Liver (tissue), 10 donors: ENCODE measurements at places on chromosomes 6 and 20.

DNA sequence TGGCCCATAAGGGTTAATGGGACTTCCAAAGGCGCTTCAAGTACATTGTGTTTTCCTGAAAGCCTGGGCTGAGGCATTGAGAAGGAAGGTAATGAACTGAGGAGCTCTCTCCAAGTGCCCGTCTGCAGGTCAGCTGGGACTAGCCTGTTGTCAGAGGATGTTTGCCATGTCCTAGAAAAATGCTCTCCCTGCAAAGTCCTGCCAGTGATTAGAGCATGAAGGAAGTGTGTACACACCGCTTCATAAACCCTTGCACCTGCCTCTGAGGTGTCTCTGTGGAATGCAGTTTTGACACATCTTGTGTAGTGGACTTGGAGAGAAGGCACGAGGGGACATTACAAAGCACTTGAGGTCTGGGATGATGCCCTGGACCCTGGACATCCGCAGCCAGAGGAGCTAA lies 506.7 kb downstream of the KIF16B start:
- no peak for DNase-seq

GRCh38 chr20:18405826-18406225 lies 61.0 kb downstream of the DZANK1 start:
- DNase-seq: no peak

DNA sequence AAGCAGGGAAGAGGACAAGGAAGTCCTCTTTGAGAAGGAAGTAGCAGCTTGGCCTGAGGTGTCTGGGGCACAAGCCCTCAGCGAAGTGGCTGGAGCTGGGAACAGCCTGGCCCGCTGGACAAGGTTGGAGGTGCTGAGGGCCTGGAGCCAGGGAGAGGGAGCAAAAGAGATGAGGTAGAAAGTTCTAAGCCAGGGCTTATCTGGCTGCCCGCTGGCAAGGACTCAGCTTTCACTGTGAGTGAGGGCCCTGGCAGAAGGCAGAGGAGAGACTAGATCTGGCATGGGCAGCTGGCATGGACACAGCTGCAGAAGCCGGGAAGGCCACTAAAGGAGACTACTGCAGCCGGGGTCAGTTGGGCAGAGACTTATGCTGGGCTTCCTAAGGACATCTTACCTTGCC lies 21.8 kb upstream of the PCMTD2 start:
- DNase-seq: no peak

- no peak for DNase-seq
Measured at GRCh38 chr6:100342830-100343229, 121.9 kb downstream of the SIM1 start.

GRCh38 chr6:165701564-165702354 lies 38.7 kb upstream of the PDE10A start:
- no peak for DNase-seq

DNA sequence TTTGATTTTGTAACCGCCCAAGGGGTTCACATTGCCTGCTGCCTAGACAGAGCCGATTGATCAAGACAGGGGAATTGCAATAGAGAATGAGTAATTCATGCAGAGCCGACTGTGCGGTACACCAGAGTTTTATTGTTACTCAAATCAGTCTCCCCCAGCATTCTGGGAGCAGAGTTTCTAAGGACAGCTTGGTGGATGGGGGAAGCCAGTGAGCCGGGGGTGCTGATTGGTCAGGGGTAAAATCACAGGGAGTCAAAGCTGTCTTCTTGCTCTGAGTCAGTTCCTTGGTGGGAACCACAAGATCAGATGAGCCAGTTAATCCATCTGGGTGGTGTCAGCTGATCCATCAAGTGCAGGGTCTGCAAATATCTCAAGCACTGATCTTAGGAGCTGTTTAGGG lies 60.0 kb upstream of the EZR start:
- DNase-seq: no peak

DNA sequence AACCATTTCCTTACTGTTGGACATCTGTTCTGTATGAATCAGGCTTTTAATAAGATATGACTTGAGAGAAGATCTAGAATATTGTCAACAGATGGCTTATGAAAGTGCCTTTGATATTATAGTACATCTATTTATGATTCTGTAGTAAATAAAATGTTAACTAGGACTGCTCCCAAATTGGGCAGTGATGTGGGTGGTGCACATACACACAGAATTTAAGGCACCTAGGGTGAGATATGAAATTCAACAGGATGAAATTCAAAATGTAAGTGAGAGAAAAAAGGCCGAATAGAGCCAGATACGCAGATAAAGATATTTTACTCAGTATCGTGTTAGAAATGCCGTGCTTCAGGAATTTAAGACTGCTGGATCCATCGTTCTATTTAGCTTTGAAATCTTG lies 26.3 kb downstream of the FAM50B start:
- no peak for DNase-seq

DNA sequence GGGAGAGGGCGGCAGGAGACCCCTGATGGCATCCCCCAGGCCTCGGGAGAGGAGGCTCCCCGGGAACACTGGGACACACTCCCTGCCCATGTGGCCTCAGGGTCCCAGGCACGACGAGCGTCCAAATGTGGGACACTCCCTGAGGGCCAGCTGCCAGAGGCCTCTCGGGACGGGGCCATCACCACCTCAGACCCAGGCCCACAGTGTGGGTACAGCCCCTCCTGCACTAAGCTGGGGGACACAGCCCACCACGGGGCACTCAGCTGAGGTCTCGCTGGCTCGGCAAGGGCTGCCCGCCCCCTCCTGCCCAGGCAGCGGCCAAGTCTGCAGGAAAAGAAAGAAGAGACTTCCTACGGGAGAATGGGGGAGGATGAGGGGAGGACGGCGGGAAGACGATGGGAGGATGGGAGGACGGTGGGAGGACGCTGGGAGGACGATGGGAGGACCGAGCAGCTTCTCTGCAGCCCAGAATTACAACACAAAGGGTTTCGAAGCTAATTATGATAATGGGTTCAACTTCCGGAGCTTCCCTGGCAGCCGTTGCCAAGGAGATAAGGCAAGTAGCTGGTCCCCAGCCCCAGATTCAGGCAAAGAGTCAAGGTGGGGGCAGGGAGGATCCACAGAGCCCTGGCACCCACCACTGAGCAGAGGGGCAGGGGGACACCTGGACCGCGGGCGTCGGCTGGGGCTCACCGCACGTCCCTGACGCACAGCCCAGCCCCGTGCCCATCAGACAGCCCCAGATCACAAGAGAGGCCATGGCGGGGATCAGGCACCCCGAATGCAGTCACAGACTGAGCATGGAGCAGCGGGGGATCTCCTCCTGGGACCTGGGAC lies 17.5 kb downstream of the KCNQ2 start:
- no peak for DNase-seq

DNA sequence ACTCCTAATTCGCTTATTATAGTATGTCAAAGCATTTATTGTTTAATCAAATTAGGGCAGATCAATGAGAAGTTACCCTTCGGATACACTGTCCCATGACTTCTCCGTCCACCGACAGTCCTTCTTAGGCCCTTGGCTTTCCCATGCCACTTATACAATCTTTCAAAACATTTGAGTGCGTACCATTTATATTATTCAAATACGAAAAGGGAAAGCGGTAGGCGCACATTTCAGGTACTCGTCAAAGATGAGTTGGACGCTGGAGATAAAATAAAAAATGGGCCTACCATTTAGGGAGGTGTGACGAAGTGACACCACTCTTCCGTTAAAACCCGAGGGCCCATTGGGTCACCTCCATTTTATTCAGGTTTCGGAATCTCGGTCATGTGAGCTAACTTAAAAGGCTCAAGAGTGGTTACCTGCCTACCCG lies 542 bp upstream of the AFG1L start:
- no peak for DNase-seq

DNA sequence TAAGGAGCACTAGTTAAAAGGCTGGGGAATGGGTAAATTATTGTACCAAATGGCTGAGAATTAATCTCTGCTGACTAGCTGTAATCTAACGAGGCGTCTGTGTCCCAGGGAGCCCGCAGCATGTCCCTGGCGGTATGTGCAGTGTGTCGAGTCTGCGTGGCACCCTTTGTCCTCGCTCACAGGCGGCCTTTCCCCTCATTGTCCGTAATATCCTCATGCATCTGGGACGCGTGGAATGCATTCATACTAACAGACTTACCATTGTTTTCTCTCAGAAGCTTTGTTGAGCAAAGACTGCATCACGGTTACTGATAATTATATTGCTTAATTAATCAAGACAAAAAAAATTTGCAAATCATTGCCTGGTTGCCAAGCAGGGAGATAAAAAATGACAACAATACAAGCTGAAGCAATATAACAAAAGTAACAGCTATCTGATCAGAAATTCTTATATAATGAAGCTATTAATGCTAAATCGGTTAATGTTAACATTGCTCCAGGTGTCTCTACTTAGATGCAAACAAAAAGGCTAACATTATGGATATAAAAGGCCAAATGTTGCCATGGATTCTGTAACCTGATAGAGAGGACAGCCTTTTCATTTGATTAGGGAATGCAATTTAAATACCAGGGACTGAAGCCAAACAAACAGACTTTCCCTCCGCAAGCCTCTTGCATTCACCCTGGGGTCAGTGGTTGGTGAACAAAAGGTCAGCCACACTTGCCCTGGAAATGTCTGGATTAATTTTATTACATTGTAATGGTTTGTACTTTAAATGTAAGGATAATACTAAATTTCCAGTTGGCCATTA lies 124.8 kb downstream of the INSM1 start:
- DNase-seq: no peak

- no peak for DNase-seq
Measured at GRCh38 chr6:128305976-128306375, 214.4 kb downstream of the PTPRK start.

DNA sequence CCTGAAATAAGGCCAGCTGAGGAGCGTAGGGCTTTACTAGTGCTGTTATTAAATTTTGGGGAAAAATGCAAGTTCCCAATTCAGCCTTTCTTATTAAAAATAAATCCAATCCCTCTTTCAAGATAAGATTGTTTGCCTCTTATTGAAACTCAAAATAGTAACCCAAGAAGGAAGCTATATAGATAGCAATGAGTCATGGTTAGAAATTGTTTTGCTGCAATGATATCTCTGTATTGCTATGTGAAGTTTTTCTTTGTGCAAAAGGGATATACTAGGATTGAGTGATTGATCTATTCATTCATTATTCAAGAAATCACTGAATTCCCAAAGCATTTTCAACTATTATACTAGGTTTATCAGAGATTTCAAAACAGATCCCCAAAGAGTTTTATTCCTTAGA lies 93.0 kb upstream of the HDAC2 start:
- DNase-seq: no peak

DNA sequence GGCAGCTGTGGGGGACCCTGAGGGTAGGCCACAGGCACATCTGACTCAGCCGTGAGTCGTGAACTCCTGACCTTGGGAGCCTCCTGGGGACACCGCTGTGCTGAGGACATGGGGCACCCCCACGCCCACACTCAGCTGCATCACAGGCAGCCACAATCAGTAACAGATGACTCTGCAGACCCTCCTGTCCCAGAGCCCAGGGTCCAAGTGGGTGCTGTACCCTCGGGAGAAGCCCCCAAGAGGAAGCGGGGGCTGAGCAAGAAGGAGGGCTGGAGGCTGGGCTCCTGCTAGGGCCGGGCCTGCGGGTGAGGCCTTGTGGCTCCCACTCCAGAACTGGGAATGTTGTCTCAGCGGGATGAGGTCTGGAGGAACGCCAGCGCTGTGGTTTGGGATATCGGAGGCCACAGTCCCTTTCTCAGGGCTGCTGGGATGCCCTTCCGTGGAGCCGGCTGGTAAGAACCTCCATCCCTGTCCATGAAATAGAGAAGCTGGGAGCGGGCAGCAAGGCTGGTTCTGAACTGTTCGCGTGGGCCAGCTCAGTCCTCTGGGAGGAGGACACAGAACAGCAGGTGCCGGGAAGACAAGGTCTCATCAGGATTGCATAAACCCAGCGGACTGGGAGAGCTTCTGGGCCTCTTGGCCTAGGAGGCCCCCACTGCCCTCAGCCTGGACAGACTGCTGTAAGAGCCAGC lies 3.1 kb upstream of the LAMA5 start:
- DNase-seq: no peak

DNA sequence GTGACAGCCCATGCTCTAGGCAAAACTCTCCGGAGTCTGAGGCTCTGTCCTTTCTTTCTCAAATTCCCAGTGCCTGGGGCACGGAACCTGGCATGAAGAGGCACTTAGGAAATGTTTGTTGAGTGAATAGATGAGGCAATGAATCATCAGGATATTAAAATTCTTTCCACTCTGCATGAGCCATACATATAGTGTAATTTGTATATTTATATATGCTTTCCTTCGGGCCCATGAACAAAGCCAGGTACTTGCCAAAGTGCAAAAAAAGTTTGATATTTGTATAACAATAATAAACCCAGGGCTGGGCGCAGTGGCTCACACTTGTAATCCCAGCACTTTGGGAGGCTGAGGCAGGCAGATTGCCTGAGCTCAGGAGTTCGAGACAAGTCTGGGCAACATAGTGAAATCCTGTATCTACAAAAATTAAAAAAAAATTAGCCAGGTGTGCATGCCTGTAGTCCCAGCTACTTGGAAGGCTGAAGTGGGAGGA lies 212.3 kb upstream of the ZNF217 start:
- no peak for DNase-seq

DNA sequence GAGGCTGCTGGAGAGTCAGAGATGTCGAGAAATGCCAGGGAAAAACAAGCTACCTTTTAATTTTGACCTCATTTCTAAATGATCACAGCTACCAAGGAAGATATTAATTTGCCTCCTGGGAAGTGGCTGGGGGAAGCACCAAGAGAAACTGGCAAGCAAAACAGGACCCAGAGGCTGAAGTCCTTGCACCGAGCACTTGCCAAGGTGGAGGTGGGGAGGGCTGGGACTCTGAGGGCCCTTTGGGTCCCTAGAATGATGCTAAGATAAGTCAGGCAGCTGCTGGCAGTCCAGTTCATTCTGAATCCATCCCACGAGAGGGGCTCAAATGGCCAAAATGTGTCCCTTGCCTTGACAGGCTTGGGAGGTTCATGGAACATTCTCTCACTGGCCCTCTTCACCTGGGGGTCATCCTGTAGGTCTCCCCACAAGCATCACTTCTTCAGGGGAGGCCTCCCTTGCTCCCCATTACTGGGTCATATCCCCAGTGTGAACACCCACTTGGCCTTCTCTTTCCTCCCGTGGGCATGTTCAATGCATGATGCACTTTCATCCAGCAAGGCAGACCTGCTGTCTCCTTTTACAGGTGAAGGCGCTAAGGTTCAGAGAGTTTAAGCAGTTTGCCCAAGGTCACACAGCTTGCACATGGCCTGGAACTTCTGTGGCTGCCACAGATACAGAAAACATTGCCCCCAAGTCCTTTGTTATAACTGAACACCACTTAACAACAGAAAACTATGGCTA lies 39.1 kb upstream of the BLCAP start:
- no peak for DNase-seq

- no peak for DNase-seq
Measured at GRCh38 chr6:132814716-132815570, 574 bp downstream of the RPS12 start.

GRCh38 chr20:3436864-3437574 lies 29.6 kb upstream of the DNAAF9 start:
- no peak for DNase-seq
